ENCODE measurements at places on chromosomes 4 and X. TPM values are rescaled to one million over a fixed set of nuclear protein-coding genes. Genes with fewer than 3 reads are reported as not detected.

GRCh38 chr4:3387154-3387942, 54.4 kb upstream of the HGFAC start:
- no peak for DNase-seq

DNA sequence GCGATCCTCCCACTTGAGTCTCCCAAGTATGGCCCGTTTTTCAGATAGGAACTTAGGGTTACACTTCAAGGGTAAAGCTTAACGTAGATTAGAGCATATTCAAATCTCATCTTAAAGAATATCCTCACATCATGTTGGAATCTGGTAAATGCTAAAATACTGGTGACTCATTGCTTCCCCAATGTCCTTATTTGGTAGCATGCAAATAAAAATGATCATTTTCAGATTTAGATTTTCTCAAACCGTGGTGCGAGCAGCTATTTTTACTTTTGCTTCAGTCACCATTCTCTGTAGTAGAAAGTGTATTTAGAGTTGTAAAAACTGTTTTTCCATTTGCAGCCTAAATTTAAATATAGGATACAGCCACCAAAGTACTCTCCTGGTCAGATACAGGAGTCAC, 101.5 kb upstream of the MAML3 start:
- DNase-seq: no peak

Gene ZIC3
- not detected for total RNA-seq

Gene FUNDC1
- total RNA-seq: 17.0 TPM

DNA sequence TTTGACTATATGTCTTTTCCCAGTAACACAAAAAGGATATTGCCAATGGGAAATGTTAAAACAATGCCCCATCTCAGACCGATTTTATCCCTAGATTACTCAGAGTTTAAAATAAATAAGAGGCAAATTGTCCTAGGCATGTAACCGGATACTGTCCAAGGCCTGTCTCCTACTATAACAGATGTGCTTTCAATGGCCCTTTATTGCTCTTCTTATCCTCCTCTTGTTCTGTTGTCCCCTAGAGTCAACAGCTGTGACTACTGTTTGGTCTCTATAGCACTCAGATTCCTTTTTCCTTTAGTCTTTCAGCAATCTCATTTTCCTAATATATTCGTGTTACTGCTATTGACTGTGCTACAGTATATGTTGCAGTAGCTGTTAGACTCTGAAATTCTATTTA, 66.8 kb upstream of the PLS3 start:
- no peak for DNase-seq

- DNase-seq: no peak
Observed at GRCh38 chrX:39982948-39983347, 114.8 kb downstream of the BCOR start.

DNA sequence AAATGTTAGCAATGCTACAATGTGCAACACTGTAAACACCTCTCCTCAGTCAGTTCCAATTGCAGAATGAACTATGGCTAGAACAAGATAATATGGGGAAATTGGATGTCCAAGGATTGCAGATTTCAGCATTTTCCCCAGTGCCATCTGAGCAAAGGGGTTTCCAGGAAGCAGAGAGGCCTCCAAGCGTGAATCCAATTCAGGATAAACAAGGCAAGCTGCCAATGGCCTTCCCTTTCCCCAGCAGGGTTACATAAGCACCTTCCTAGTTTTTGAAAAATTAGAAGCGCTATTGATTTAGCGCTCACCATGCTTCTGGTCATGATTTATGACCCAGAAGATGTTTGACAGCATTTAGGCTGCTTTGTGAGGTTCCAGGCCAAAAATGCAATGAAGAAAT, 223.0 kb upstream of the GATB start:
- no peak for DNase-seq

Gene LSM6
- 57.4 TPM for total RNA-seq

DNA sequence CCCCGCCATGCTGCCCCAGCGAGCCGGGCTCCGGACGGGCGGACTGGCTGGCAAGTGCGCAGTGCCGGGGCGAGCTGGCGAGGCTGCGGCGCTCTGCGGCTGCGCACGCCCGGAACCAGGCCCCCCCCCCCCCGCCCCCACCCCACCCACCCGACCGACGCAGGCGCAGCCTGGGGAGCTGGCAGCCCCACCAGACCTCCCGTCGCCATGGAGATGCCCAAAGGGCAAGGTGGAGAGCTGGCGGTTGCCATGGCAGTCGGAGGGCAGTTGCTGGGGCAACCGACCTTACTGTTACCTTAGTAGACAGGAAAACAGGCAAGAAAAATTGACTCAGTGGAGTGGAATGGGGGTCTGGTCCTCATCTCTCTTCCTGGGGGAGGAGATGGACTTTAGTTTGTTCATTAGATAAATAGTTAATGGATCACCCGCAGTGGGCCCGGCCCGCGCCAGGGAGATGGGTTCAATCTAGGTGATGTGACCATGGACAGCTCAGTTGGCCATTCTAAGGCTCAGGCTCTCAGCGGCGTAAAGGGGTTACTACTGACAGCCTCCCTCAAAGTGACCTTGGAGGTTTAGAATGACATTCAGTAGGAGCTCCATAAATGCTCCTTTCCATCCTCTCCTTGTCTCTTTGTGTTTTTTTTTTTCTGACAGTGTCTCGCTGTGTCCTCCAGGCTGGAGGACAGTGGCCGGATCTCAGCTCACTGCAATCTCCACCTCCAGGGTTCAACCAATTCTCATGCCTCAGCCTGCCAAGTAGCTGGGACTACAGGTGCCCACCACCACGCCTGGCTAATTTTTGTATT, at the start of gene PCSK1N:
PCSK1N (minus strand) TSS at position 87 of the 806 bp plus-strand sequence; CDS start at position 9, 78 bp downstream.
- no peak for DNase-seq

- DNase-seq: no peak
Observed at GRCh38 chr4:791252-791897, 34.6 kb downstream of the CPLX1 start.

Gene GAB3
- total RNA-seq: 0.69 TPM

DNA sequence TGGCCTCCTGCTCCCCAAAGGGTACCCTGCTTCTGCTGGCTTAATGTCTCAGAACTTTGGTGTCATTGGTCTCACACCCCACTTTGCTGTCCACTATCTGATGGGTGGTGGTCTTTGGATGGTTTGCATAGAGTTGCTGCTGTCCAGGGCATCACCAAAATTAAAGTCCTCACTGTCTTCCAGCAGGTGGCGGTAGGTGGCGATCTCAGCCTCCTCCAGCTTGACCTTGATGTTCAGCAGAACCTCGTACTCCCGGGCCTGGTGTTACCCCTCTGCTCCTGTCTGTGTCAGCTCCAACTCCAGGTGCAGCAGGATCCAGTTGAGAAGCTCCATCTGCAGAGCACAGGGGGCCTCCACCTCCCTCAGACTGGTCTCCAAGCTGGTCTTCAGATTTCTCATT, 1169.5 kb upstream of the PABPC4L start:
- no peak for DNase-seq

DNA sequence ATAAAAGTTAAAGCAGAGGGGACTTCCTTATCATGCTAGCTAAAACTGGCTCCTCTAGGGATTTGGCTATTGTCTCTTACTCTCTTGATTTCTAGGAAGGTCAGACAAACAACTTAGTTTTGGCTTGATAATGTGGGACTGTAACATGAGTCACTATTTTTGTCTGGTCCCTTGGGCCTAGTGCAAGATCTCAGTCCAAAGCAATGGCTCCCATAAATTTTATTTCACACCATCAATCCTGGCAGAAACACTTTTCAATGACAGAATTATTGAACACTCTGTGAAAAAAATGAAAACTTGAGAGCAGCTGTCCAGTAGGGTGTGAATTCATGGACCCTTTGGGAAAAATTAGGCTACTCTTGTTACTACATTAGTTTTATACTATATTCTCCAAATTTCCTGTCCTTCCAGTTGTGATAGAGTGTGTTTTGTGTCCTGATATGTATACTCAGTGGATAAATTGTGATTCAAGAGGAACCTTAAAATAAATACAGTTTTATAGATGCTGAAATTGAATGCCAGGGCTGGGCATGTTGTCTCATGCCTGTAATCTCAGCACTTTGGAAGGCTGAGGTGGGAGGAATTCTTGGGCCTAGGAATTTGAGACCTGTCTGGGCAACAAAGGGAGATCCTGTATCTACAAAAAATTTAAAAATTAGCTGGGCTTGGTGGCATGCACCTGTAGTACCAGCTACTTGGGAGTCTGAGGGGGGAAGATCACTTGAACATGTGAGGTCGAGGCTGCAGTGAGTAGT, 10.8 kb upstream of the SNCA start:
- DNase-seq: no peak

GRCh38 chrX:118593407-118593806, 97.8 kb downstream of the DOCK11 start:
- DNase-seq: no peak

DNA sequence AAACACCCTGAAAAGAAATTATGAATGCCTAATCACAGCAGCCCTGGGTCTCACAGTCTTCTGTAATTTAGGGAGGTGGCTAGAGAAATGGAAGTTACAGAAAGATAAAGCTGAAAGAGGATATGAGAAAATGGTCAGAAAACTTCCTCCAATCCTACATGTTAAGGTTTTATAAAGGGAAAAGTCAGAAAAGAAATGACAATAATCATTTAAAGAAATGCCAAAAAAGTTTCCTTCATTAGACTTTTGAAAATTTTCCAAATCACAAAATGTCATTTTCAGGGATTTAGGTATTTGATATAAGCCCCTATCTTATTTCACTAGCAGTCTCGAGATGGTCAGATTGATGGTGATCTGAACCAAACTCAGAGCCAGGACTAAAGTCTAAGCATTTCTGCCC, 276.2 kb downstream of the CHIC1 start:
- no peak for DNase-seq

Gene GNRHR
- not detected for total RNA-seq

DNA sequence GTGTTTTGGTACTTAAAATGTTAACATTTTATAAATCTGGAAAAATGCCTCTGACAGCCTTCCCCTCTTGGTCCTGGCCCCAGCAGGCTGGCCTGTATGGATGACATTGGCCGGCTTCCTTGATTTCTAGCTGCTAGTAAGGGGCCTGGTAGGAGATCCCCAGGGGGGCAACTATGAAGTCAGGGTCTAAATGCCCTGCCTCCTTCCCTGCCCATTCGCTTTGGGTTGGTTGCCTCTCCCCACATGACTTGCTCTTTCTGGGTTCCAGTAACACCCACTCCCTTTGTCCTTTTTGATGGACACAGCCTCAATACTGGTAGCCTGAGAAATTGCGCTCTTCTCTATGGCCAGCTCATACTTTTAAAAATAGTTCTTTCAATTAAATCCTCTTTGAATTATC, 78.0 kb upstream of the MAD2L1 start:
- DNase-seq: no peak

DNA sequence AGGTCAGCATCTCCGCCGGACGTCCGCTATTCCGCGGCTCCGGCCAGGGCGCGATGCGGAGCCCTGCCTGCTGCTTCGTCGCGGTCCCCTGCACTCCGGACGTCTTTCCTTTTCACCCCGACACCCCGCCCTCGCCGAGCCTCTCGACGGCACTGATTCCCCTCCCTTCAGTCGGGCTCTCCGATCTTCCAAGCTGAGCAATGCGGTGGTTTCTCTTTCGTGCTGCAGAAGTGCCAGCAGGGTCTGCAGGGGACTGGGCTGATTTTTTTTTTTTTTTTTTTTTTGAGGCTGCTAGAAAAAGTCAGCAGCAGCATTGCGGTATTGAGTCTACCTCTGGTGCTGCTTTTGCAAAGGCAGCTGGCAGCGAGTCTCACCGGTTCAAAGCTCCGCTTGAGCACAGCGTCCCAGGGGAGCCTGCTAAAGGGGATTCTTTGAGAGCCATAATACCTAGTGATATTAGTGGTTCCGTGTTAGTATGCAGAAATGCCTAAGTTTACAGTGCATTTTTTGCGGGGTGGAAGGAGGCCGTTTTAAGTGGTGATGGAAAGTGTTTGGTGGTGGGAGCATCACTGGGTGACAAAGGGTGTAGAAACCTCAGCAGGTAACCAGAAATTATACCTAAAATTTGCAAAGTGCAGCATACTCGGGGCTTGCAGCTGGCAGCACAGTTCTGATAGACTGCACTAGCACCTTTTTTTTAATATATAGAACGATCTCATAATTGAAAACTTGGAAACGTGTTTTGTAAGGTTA, 969 bp downstream of the STIM2 start:
- DNase-seq: no peak
